ENCODE measurements at places on chromosomes 1 and 21.

DNA sequence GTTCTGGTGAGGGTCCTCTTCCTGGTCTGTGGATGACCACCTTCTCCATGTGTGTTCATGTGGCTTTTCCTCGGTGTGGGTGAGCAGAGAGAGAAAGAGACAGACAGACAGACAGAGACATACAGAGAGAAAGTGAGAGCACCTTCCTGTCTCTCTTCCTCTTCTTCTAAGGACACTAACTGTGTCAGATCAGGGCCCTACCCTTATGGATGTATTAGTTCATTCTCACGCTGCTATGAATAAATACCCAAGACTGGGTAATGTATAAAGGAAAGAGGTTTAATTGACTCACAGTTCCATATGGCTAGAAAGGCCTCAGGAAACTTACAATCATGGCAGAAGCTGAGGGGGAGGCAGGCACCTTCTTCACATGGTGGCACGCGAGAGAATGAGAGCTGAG is 131.5 kb upstream of the ZNF648 start:
- DNase-seq = no peak

GRCh38 chr21:29082046-29082815 is 8.8 kb upstream of the CCT8 start:
- DNase-seq = no peak

GRCh38 chr1:213683529-213683928 is 304.2 kb upstream of the PROX1 start:
- DNase-seq = no peak

DNA sequence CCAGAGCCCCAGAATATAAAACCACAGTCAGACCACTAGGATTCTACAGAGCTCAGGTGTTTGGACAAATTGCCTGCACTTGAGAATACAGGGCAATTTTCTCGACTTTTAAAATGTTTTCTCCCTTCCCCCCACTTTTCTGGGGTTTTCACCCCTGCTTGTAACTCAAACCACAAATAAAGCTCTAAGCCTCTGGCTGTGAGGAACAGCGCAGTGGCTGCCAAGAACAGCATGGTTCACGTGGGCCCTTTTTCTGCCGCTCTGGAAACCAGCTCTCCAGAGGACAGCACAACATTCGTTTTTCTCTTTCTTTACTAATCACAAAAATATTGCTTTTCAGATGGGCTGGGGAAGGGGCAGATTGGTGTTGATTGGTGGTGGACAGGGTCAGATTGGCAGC is 102.2 kb upstream of the JUN start:
- DNase-seq = no peak

GRCh38 chr1:215682232-215682631 is 115.1 kb downstream of the KCTD3 start:
- DNase-seq = no peak

DNA sequence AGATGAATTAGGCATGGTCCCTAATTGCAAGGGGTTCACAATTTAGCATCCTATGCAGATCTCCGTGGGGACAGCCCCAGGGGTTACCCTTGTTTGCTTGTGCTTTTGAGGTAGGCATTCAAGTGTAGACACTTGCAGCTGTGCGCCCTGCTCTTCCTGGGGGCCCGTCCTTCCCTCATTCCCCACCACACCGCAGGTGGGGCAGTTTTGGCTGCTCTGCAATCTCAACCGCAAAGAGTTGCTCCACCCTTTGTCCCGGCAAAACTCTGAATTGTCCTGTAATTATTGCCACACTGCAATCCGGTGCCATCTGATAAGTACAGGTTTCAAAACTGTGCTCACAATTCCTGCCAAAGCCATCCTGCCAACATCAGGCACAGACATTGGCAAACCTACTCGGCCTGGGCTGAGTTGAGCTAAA is 65.4 kb upstream of the LYST start:
- DNase-seq = no peak

Measured in D341Med (cell line).